Articular chondrocyte of knee joint (primary cell): ENCODE measurements at places on chromosomes 1 and 21. TPM values are rescaled to one million over a fixed set of nuclear protein-coding genes. Genes with fewer than 3 reads are reported as not detected.

FCRL1 gene
- not detected in 2 replicates for total RNA-seq

NPPB gene
- not detected in 2 replicates for total RNA-seq

EPHA10 gene
- not detected in 2 replicates for total RNA-seq

GATAD2B gene
- total RNA-seq: 9.6 and 9.8 TPM in 2 replicates

LAMB3 gene
- 10.9 and 12.2 TPM in 2 replicates for total RNA-seq

ATF6 gene
- 32.0 and 37.9 TPM in 2 replicates for total RNA-seq

AMY2A gene
- not detected in 2 replicates for total RNA-seq

MPL gene
- not detected in 2 replicates for total RNA-seq

LAPTM5 gene
- total RNA-seq: 0.13 and 0.22 TPM in 2 replicates

FCRL2 gene
- not detected in 2 replicates for total RNA-seq
